Left lobe of liver (tissue), 2 donors: ENCODE measurements at places on chromosomes 7 and 10. TPM values are rescaled to one million over a fixed set of nuclear protein-coding genes. Genes with fewer than 3 reads are reported as not detected.

GRCh38 chr10:114576716-114577115 lies 81.4 kb downstream of the ABLIM1 start:
- no peak for DNase-seq

DNA sequence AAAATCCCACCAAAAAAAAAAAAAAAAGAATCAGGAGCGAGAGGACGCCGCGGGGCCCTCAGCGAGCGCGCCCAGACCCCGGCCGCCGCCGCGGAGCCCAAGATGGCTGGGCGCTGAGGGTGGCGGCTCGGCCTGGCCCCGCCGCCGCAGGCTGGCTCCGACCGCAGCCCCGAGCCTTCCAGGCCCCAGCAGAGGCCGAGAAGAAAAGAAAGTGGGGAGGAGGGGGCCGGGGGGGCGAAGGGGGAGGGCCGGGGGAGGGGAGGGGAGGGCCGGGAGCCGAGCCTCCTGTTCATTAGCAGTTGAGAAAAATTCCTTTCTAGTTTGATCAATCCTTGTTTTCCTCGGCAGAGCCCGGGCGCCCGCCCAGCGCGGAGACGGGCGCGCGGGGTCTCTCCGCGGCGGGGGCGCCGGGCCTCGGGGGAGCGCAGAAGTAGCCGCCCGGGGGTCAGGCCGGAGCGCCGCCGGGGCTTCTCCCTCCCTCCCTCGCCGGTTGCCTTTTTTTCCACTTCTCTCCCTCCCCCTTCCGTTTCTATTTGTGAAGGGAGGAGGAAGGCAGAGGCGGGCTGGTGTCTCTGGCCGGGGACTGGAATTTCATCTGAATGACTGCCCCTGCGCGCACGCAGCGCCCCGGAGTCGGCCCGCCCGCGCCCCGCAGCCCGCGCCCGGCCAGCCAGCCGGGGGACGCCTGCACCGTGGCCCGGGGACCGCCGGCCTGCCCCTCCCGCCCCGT lies 778 bp upstream of the TRIM8 start:
- peak; percentile 74 for DNase-seq

DNA sequence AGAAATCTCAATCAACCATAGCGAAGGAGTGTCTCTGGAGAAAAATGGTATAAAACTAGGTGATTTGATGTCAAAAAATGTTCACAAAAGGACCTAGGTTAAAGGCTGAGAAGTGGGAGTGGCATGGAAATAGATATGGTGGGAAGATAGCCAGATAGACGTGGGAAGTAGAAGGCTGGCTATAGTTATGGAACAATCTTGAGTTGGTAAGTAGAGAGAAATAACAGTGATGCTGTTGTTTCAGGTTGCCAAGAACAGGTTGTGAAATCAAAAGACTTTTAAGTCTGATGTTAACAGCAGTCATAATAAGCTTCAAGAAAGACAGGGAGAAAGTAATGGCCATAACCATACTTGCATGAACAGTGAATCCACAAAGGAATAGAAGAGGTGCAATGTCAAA lies 106.1 kb upstream of the RSU1 start:
- DNase-seq: no peak

- DNase-seq: peak; percentile 42
Measured at GRCh38 chr10:43229208-43230061, 37.4 kb downstream of the RASGEF1A start.

DNA sequence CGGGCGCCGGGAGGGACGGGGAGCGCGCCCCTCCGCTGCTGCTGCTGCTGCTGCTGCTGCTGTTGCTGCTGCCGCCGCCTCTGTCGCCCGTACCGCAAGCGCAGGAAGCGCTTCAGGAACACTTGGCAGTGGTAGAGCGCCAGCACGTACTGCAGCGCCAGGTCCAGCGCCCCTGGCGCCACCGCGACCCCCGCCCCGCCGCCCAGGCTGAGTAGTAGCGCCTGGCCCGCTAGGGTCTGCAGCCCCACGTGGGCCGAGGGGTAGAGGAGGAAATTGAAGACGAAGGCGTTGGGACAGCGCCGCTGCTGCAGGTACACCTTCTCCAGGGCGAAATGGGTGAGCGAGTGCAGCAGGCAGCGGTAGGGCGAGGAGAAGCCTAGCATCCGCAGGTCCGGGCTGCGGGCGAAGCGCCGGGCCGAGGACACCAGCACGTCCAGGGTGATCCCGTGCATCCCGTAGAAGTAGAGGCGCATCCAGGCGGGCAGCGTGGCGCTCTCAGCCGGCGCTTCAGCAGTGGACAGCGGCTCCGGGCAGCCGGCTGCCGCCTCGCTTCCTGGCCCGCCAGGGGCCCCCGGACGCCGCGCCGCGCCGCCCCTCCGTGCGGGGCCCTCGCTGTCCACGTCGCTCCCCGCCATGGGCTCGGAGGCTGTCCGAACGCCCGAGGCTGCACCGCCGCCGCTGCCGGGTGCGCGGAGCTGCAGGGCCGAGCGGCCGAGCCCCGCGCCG lies at the start of gene TMEM229A:
Gene TMEM229A (minus strand): TSS at position 699 of the 726 bp plus-strand sequence. CDS start 64 bp downstream, at position 635.
- peak; percentile 42 for DNase-seq

DNA sequence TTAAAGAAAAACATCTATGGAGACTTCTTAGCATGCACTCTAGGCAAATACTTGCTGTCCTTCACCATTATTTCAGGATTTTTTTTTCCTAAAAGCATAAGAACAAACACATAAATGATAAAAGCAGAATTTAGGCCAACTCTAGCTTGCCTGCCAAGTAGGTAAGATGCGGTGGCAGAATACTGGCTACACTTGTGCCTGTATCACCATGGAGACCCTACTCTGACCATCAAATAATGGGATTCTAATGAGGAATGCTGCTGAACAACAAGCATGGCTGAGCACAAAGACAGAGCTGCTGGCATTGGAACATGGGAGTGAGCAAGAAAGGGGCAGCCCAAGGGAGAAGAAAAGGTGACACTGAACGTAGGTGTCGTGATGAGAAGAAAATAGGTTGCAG lies 18.5 kb upstream of the TAS2R40 start:
- DNase-seq: no peak

- DNase-seq: peak; percentile 35
Measured at GRCh38 chr10:35300063-35300699, 36.1 kb upstream of the CCNY start.

GRCh38 chr7:33946094-33946699 lies 40.9 kb downstream of the BMPER start:
- no peak for DNase-seq

DNA sequence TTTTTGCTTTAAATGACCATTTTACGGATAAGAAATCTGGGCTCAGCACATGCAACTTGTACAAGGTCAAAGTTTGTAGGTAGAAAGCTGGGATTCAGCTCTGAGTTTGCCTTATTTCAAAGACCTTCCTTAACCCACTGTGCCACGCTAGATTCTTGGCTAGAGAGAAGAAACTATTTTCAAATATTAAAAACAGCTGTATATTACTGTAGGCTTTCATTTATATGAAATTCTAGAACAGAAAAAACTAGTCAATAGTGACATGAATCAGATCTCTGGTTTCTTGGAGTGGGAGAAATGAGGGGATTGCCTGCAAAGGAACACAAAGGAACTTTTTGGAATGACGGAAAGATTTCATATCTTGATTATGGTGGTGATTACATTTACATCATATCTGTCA lies 53.0 kb upstream of the C1GALT1 start:
- DNase-seq: no peak

DNA sequence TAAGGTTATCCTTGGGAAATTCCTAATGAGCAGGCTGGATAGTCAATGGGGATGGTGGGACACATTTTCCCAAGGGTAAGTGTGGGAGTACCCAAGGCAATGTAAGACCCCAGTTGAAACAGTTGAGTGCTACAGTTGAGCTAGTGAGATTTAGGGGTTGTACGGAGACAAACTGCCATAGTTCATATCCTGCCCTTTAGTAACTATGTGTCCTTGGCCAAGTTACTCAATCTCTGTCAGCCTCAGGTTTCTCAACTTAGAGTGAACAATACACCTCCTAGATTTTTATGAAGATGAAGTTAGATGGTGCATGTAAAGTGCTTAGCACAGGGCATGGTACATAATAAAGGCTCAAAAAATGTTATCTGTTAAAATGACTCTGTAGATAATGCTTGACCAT lies 20.5 kb downstream of the HABP2 start:
- no peak for DNase-seq

DNA sequence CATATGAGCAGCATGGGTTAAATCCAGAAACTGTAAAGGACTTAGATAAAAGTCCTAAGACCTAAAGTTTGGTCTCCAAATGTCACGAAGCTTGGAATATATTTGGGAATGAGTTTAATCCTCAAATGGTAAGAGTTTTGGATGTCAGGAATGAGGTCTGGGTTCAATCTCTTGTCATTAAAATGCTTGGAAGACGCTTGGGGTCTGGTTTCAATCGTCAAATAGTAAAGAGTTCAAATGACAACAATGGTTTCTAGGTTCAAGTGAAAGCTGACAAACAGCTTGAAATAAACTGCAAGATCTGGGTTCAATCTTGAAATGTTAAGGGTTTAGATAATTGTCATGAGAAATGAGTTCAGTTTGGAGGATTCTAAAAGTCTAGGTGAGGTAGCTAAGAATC lies 385.5 kb upstream of the HPS1 start:
- no peak for DNase-seq

- DNase-seq: no peak
Measured at GRCh38 chr10:3418926-3419325, 246.3 kb upstream of the PITRM1 start.

- DNase-seq: no peak
Measured at GRCh38 chr7:91263384-91264045, 718 bp upstream of the FZD1 start.

Gene CYP2E1
- total RNA-seq: 3,844 TPM

Gene TEX47
- total RNA-seq: not detected

Gene CTAGE15
- 0.28 TPM for total RNA-seq
